Activated gamma-delta T cell treated with Interleukin-2 at 50 U/mL for 16 hours (primary cell): ENCODE measurements at places on chromosomes 1 and 21.

- peak; percentile 65 for DNase-seq
These were observed 1.7 kb downstream of the TMCC2 start for GRCh38 chr1:205229399-205229871.

- no peak for DNase-seq
These were observed 26.6 kb downstream of the SCYL3 start for GRCh38 chr1:169867012-169867675.

DNA sequence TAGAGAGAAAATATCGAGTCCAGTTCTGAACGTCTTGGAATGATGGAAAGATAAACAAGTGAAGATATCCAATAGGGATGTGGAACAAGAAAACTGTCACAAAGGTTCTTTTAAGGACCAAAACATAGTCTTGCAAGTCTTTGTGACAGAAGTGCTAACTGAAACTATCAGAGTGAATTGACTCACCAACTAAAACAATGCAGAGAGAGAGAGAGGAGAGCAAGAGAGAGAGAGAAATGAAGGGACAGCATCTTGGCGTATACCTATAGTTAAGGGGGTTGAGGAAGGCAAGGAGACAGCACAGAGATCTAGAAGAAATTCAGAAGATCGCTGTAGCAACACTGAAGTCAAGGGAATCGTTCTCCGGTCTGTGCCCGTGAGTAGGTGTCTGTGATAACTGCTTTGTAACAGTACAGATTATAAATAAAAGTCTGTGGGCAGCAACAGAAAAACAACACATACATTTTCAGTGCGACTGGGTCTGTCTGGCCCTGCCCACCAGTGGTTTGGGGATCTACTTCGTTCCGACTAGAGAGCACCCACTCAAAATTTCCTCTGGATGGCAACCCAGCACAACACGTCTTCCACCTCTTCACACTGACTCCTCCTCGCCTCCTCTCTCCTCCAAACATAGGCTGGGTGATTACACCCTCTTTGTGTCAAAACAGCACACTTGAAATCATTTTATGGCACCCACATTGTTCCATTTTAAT lies 4.8 kb upstream of the COA6 start:
- DNase-seq: no peak

GRCh38 chr1:185398022-185398421 lies 81.0 kb upstream of the IVNS1ABP start:
- no peak for DNase-seq

DNA sequence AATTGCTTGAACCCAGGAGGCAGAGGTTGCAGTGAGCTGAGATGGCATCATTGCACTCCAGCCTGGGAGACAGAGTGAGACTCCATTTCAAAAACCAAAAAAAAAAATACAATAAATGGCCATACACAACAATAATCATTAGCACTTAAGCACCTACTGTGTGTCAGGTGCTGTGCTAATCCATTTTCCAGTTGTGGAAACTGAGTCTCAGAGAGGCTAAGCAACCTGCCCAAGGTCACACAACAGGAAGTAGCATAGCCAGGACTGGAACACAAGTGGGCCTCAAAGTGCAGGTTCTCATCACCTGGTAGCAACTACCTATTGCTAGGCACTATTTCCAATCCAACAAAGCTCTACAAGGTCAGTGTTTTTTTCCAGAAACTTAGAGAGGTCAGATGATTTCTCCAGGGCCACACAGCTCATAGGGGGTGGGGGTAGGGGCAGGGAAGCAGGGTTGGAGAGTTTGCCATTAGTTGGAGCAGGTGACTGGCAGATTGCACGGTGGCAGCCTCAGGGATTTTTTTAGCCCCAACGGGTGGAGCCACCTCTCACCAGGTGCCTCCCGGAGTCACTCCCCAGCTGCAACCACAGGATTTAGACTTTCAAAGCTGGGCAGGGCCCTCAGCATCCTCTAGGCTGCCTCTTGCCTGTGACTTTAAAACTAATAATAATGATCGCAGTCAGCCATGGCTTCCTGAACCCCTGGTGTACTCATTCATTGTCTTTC lies 52.5 kb upstream of the ID3 start:
- DNase-seq: no peak

DNA sequence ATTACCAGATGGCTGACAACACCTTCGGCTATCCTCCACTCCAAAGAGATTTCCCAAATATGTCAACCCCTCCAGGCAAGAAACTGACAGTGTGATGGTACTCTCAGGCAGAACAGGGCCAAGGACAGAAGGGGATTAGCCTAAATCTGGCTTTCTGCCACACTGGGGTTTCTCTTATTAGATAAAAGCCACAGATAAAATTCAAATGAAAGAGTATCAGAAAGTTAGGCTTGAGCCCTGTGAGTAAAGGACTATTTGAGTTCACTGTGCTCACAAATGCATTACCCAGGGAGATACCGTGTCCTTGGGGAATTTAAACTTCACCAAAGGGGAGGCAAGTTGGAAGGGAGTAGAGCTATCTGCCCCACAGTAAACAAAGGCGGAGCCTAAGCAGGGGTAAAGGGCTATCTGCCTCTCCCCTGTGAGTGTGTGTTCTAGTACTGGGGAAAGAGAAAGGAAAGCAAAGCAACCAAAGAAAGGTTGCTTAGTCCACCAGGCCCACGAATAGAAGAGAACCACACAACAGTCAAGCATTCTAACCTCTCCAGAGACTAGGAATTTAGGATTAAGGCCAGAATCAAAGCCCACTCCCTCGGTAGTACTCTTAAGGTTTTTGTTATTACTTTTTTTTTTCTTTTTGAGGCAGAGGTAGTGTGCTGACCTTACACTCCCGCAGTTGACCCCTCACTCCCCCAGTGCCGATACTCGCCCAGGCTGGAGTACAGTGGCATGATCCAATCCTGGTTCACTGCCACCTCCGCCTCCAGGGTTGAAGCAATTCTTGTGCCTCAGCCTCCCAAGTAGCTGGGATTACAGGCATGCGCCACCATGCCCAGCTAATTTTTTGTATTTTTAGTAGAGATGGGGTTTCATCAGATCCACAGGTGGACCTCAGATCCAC lies 12.7 kb downstream of the TPM3 start:
- no peak for DNase-seq

- no peak for DNase-seq
These were observed 14.7 kb upstream of the DISC1 start for GRCh38 chr1:231611851-231612250.

DNA sequence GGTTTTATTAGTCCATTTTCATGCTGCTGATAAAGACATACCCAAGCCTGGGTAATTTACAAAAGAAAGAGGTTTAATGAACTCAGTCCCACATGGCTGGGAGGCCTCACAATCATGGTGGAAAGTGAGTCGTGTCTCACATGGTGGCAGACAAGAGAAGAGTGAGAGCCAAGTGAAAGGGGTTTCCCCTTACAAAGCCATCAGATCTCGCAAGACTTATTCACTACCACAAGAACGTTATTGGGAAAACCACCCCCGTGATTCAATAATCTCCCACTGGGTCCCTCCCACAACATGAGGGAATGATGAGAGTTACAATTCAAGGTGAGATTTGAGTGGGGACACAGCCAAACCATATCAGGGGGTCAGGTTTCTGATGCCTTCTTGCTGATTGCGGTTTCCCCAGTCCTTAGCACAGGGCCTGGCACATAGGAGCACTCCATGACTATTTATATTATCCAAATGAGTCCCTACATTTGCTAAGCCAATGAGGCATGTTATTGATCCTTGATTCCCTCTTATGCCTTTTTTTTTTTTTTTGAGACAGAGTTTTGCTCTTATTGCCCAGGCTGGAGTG lies 35.3 kb upstream of the PAXBP1 start:
- DNase-seq: no peak

- DNase-seq: no peak
These were observed 117.3 kb upstream of the PKN2 start for GRCh38 chr1:88566615-88567387.

DNA sequence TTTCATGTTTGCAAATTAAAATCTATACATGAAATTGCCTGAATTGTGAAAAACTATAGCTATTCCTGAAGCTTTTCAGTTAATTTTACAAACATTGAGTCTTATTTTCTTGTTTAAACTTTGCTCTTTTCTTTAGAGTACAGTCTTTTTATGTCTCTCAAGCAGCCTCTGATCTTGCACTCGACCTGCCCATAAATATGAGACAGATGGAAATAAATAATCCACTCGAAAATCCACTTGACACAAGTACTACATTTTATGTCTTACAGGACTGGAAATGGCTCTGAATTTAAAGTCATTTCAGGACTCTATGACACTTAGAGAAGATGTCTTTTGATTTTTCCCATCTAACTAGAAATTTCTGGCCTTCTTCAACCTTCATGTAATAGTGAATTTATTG lies 283.8 kb downstream of the USP25 start:
- no peak for DNase-seq

- DNase-seq: no peak
These were observed 16.2 kb upstream of the ATP13A2 start for GRCh38 chr1:17027900-17028299.

DNA sequence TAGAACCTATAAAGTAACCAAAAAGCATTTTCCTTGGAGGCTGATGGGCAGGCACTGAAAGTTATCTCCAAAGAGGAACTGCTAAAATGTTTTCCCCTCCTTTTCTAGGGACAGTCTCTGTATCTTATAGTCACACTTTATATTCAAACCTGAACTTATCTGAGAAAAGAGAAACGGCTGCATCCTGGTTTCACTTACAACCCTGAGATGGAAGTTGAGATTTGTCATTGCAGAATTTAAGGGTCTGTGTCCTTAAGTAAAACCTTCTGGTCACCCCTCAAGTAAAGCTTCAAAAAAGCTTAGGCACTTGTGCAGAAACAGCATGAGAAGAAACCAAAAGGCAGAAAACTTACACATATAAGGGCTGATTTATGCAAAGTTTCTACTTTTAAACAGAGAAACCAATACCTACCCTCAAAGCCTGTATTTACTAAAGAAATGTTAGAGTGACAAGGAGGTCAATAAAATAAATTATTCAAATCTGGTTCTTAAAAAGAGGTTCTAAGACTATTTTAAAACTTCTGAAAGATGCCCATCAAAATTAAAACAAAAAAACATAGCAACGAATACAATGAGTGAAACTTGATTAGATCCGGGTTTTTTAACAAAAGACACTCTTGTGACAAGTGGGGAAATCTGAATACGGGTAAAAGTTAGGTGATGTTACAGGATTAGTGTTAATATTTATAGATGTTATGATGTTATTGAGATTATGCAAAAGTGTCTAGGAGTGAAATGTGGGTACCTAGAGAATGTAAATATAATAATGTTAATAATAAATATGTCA lies 9.9 kb downstream of the CD58 start:
- DNase-seq: no peak

- no peak for DNase-seq
These were observed 11.6 kb upstream of the CASQ1 start for GRCh38 chr1:160178731-160179130.

GRCh38 chr1:201059401-201059800 lies 35.9 kb upstream of the KIF21B start:
- no peak for DNase-seq
